Suppressor macrophage (primary cell): ENCODE measurements at places on chromosomes 6 and 20.
A peak's percentile ranks its signal among the peaks of the same experiment; 100 is the strongest.

DNA sequence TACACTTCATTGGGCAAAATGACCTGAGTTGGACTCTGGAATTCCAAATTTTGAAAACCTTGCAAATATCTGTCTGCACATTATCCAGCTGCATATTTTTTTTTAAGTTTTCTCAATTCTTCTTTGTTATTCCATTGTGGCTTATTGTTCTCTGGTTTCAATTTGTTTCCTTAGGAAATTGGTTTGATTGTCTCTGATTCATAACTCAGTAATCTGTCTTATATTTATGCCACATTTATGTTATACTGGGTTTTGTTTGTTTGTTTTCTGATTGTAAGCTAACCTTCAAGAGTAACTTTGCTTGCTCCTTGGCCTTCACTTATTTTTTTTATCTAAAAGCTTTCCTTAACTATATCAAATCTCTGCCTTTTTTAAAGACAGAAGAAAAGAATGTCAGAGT, 193.3 kb upstream of the PLCB4 start:
- no peak for DNase-seq

DNA sequence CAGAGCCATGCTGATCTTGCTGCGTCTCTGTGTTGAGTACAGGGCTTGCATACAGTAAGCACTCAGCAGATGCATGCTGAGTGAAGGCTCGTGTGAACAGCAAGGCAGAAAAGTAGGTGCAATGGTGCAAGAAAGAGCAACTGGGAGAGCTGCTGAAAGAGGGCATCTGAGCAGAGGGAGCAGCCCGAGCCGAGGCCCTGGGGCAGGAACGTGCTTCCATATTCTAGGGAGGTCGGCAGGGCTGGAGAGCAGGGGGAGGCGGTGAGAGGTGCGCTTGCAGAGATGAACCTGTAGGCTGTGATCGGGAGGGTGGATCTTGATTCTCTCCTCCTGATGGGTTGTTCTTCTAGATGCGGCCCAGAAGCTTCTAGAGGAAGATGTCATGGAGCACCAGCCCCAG, 26.4 kb upstream of the STX16 start:
- DNase-seq: no peak

DNA sequence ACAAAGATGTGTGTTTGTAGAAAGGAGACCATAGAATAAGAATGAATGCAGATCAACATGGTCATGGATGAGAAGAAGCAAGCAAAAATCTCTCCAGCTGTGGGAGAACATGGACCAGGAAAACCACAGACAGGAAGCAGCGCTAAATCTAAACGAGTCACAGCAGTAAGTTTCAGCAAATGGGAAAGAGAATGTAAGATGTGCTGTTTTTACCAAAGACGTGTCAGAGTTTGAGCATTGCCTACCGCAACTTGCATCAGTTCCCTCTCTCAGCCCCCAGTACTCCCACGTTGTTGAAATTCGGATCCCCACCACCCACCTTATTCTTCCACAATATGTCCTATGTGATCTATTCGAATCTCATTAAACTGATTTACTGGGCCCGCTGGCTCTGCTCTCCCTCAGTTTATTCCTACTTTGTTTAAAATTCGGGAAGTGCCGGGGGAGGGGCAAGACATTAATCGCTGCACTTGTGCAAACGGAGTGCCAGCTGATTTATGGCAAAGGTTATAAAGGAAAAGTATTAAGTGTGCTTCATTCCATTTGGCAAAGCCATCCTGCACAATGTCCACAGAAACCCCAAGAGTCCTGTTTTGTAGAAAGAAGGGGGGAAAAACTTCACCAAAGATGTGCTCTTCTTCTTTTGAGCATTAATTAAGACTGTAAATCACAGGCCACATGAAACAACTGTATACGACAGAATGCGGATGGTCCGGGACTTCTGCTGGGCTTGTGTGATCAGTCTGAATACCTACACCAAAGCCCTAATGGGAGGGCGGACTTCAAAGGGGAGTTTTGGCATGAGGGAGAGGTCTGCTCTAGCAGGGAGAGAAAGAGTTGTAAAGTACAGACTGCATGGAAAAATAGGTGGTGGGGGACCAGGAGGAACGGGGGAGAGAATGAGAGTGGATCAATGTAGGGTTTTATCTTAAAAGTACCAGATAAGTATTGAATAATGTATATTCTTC, 59.1 kb upstream of the PRDM1 start:
- peak; percentile 36 for DNase-seq

GRCh38 chr6:40822619-40823018, 216.4 kb downstream of the UNC5CL start:
- no peak for DNase-seq

DNA sequence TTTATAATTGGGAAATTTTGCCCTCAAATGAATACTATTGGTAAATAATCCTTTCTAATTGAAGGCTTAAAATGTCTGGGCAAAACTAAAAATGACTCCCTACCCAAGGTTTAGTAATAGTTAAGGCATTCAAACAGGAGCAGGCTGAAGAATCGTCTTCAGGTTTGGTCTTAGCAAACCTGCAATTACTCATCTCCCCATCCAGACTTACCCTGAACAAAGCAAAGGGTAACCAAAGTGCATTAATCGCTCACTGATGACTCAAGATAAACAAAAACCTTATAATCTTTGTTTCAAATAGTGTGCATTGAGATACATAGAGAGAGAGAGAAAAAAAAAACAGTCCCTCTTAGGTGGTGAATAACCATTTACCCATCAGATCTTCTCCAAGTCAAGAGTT, 225.5 kb downstream of the BMP2 start:
- no peak for DNase-seq

- DNase-seq: no peak
Observed at GRCh38 chr6:34229877-34230276, 6.8 kb upstream of the HMGA1 start.

- DNase-seq: no peak
Observed at GRCh38 chr6:139371421-139372203, 2.8 kb downstream of the CITED2 start.

- no peak for DNase-seq
Observed at GRCh38 chr6:82711971-82712370, 348.4 kb downstream of the TPBG start.

DNA sequence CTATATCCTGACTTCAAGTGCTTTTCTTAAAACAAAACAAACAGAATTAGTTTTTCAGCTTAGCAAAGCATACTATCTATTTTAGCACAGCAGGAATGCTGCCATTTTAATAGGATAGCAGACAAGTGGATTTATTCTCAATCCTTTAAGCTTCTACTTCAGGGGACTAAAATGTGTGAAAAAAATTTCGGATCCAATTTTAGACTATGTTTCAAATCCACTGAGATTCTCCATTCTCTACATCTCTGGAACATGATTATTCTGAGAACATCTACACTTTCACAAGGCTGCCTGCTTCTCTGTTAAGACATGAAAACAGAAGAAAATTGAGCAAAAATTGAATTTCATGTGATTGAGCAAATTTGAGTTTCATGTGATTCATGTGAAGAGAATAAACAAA, 1321.3 kb downstream of the HACE1 start:
- DNase-seq: no peak

- peak; percentile 88 for DNase-seq
Observed at GRCh38 chr20:23027721-23028120, 7.4 kb upstream of the SSTR4 start.

GRCh38 chr20:63553933-63554290, at the start of gene FNDC11:
Gene FNDC11, plus strand, starts transcription at chr20:63554159. Its CDS starts 1,505 bp downstream, at chr20:63555664.
- DNase-seq: no peak

GRCh38 chr6:32082935-32083334, 26.2 kb downstream of the TNXB start:
- no peak for DNase-seq

GRCh38 chr20:41572010-41572572, 46.1 kb downstream of the CHD6 start:
- no peak for DNase-seq

DNA sequence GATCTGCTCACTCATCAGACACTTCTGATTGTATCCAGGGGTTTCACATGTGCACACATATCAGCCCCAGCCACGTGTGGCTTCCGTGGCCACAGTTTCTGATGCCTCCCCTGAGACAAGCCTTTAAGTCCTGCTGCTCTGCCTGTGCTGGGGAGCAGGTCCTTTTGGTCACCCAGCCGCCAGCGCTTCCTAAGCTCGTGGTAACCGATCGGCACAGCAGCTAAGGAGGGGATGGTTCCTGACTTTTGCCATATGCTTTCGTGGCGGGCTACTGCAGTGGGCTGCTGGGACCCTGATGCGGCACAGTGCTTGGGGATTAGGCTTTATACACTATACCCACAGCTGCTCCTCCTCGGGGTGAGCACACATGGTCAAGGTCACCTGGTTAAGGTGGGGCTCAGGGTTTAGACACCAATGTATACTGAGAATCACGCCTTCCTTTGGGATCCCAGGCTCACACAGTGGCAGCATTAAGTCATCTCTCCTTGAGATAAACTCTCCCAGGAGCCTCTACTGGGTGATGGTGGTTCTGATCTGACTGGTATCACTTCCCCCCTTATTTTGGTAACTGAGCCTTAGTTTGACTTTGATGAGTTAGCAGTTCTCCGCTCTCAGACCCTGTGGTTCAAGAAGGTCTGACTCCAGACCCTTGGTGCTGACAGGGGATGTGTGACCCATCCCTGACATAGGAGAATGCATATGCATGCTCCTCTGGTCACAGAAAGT, 85.9 kb upstream of the KCNG1 start:
- no peak for DNase-seq
